ENCODE measurements at places on chromosomes 4 and X.
A peak's percentile ranks its signal among the peaks of the same experiment; 100 is the strongest.

DNA sequence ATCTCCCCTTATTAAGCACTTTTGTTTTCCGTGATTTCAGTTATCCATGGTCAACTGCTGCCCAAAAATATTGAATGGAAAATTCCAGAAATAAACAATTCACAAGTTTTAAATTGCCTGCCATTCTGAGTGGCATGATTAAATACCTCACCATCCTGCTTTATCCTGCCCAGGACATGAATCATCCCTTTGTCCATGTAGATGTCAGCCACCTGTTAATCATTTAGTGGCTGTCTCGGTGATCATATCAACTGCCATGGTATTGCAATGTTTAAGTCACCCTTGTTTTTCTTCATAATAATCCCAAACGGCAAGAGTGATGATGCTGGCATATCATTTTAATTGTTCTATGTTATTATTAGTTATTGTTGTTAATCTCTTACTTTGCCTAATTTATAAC is 79.8 kb upstream of the LHFPL1 start:
- H3K27ac ChIP-seq = no peak overlapping the region
- no peaks in the 10 kb centered on the region for H3K27me3 ChIP-seq
- H3K4me1 ChIP-seq = peaks cover 39% of the 10 kb centered on the region
- no peaks in the 10 kb centered on the region for H3K36me3 ChIP-seq

GRCh38 chr4:8039290-8039689 is 99.6 kb upstream of the AFAP1 start:
- no peak for DNase-seq
- no peaks in the 10 kb centered on the region for H3K36me3 ChIP-seq
- H3K4me3 ChIP-seq = no peak overlapping the region
- no peaks in the 10 kb centered on the region for H3K27me3 ChIP-seq
- H3K27ac ChIP-seq = no peak overlapping the region

- H3K27me3 ChIP-seq = no peaks in the 10 kb centered on the region
- no peak for DNase-seq
- no peak overlapping the region for H3K4me3 ChIP-seq
- H3K4me1 ChIP-seq = peaks cover 60% of the 10 kb centered on the region
- H3K27ac ChIP-seq = peak overlapping the region; percentile 78
- peaks cover 11% of the 10 kb centered on the region for H3K36me3 ChIP-seq
Observed at GRCh38 chr4:48504352-48504751, 14.3 kb downstream of the ZAR1 start.

GRCh38 chr4:81166458-81167160 is 48.4 kb downstream of the PRKG2 start:
- no peak overlapping the region for H3K4me3 ChIP-seq
- no peak overlapping the region for H3K27ac ChIP-seq
- H3K36me3 ChIP-seq = no peaks in the 10 kb centered on the region
- H3K27me3 ChIP-seq = peaks cover 38% of the 10 kb centered on the region

DNA sequence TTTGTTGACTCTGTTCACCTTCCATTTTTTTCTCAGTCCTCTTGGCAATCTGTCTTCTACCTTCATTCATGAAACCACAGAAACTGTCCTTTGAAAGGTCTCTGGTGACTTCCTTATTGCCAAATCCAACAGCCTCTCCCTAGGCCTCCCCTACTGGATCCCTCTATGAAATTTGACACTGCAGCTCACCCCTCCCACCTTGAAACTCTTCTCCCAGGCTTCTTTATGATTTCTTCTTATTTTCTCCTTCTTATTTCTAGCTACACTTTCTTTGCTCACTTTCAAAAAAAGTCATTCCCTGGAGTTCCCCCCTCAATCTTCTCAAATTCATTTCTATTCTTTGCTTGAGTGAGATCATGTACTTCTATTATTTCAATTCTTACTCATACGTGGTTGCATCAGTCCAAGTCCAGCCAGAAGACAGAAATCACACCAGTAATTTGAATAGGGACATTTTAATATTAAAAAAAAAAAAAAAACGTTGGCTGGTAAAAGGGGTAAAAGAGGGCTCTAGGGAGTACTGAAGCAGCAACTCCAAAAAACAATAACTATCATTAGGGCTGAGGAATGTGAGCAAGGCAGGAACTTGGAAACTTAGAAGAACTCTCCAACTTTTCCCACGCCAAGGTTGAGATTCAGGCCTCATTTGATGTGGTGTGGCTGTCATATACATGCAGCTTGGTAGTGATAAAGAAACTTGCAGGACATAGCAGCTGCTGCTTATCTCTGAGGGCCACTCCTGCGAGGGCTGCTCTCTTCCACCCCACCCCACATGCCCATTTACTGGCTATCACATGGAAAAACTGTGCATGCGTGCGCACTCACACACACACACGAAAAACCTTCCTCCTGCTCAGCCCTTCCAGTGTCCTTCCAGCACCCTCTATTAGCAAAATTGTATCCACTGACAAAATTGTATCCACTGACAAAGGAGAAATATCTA is 169.8 kb upstream of the GALNT7 start:
- no peak overlapping the region for H3K4me3 ChIP-seq
- no peak for DNase-seq
- no peaks in the 10 kb centered on the region for H3K36me3 ChIP-seq
- peaks cover 4% of the 10 kb centered on the region for H3K4me1 ChIP-seq
- H3K27ac ChIP-seq = no peak overlapping the region
- no peaks in the 10 kb centered on the region for H3K27me3 ChIP-seq

GRCh38 chrX:110021258-110022022 is 18.5 kb downstream of the TMEM164 start:
- H3K4me3 ChIP-seq = no peak overlapping the region
- no peaks in the 10 kb centered on the region for H3K27me3 ChIP-seq
- no peak overlapping the region for H3K27ac ChIP-seq
- peaks cover 13% of the 10 kb centered on the region for H3K4me1 ChIP-seq

Measured in mesothelial cell of epicardium (in vitro differentiated cells).